Fibroblast of lung (primary cell): ENCODE measurements at places on chromosomes 16 and 17. TPM values are rescaled to one million over a fixed set of nuclear protein-coding genes. Genes with fewer than 3 reads are reported as not detected.

The GLP2R gene
- total RNA-seq = not detected in 2 replicates

The NPIPA8 gene
- total RNA-seq = not detected in 2 replicates

The MPP3 gene
- total RNA-seq = 4.4 and 6.9 TPM in 2 replicates

The SLC5A10 gene
- under 0.01 TPM in 1 of 2 replicates, not detected in the other for total RNA-seq

The LRRC75A gene
- total RNA-seq = 2.1 and 3.1 TPM in 2 replicates

The MYADML2 gene
- total RNA-seq = not detected in 2 replicates

The CYGB gene
- 12.4 and 19.5 TPM in 2 replicates for total RNA-seq

The TEKT5 gene
- total RNA-seq = 0.26 TPM in 1 of 2 replicates, not detected in the other

The SLC12A3 gene
- not detected in 2 replicates for total RNA-seq

DNA sequence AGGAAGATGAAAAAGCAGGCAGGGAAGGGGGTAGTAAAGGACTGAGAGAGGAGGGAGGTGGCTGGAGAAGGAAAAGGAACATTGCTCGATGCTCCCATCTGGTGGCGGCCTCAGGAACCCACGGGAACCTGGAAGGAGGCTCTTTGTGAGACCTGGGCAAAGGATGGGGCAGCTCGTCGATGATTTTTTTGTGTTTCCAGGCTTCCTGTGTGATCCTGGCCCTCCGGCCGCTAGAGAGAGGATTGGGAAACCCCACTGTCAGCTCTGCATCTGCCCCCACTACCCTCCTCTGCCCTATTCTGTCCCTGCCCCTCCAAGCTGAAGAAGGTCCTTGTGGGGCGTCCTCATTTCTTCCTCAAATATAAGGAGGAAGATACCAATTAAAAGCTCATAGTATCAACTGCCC is 6.6 kb downstream of the WFIKKN2 start:
- DNase-seq = peak; percentile 68
- H3K4me1 ChIP-seq = peaks cover 4% of the 10 kb centered on the region
- H3K27me3 ChIP-seq = no peaks in the 10 kb centered on the region
- H3K4me3 ChIP-seq = no peak overlapping the region
- H3K36me3 ChIP-seq = no peaks in the 10 kb centered on the region

GRCh38 chr17:80998748-80999535 is 7.3 kb downstream of the CHMP6 start:
- H3K27ac ChIP-seq = no peak overlapping the region
- H3K36me3 ChIP-seq = peaks cover 28% of the 10 kb centered on the region
- no peak for DNase-seq
- peaks cover 6% of the 10 kb centered on the region for H3K27me3 ChIP-seq
- peaks cover 3% of the 10 kb centered on the region for H3K4me1 ChIP-seq

GRCh38 chr16:7615565-7615964 is 282.9 kb downstream of the RBFOX1 start:
- H3K27me3 ChIP-seq = no peaks in the 10 kb centered on the region
- H3K27ac ChIP-seq = no peak overlapping the region
- H3K36me3 ChIP-seq = no peaks in the 10 kb centered on the region
- no peaks in the 10 kb centered on the region for H3K4me1 ChIP-seq

GRCh38 chr17:55677446-55677845 is 45.2 kb downstream of the TMEM100 start:
- H3K27me3 ChIP-seq = peaks cover 4% of the 10 kb centered on the region
- no peak overlapping the region for H3K27ac ChIP-seq

DNA sequence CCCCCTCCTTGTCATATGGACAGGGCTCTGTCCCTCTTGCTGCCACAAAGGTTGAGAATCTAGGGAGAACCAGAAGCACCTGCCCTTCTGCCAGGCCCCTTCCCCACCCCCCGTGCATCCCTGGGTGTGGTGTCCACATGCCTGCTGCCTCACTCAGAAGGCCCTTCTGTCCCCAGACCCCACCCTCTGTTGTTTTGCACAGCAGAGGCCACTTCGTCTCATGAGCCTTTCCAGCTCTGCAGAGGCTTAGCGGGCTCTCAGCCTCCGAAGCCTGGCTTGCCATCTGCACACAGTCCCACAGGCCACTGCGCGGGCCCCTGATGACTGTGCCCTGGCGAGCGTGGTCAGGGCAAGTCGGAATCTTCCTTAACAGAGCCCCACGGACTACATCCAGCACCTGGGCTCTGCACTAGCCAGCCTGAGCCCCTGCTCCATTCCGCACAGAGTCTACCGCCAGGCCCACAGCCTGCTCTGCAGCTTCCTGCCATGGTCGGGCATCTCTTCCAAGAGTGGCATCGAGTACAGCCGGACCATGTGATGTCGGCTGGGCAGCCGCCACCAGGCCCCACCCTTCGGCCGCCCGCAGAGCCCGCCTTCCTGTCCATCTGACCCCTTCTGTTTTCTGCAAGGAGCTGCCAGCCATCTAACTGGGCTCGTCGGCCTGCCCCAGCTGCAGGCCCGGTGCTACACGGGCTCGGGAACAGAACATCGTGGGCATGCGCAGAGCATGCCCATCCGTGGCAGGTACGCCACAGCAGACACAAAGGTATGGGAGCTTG is 10.8 kb downstream of the C16orf90 start:
- no peak for DNase-seq
- H3K36me3 ChIP-seq = peaks cover 24% of the 10 kb centered on the region
- no peak overlapping the region for H3K4me3 ChIP-seq

DNA sequence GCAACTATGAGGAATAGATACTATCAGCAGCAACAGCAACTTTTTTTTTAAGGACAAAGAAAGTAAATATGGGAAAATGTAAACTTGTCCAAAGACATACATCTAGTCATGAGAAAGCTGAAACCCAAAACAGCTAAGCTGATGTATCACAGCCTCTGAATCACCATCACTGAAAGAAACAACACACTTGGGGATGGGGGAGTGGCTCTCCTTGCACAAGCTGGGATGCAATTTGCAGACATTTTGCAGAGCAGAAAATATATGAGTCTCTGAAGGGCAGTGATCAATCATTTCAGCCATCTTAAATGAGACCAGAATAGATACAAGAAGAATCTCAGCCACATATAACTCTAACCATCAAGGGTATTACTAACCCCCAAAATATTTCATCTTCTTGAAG is 79.1 kb downstream of the GRIN2A start:
- no peak overlapping the region for H3K27ac ChIP-seq
- H3K27me3 ChIP-seq = no peaks in the 10 kb centered on the region
- no peaks in the 10 kb centered on the region for H3K36me3 ChIP-seq
- H3K4me3 ChIP-seq = no peak overlapping the region
- H3K4me1 ChIP-seq = peaks cover 2% of the 10 kb centered on the region
- DNase-seq = no peak

GRCh38 chr16:12344577-12345343 is 368.2 kb downstream of the SNX29 start:
- H3K4me3 ChIP-seq = no peak overlapping the region
- H3K36me3 ChIP-seq = no peaks in the 10 kb centered on the region
- no peak overlapping the region for H3K27ac ChIP-seq
- no peaks in the 10 kb centered on the region for H3K27me3 ChIP-seq
- peaks cover 4% of the 10 kb centered on the region for H3K4me1 ChIP-seq

DNA sequence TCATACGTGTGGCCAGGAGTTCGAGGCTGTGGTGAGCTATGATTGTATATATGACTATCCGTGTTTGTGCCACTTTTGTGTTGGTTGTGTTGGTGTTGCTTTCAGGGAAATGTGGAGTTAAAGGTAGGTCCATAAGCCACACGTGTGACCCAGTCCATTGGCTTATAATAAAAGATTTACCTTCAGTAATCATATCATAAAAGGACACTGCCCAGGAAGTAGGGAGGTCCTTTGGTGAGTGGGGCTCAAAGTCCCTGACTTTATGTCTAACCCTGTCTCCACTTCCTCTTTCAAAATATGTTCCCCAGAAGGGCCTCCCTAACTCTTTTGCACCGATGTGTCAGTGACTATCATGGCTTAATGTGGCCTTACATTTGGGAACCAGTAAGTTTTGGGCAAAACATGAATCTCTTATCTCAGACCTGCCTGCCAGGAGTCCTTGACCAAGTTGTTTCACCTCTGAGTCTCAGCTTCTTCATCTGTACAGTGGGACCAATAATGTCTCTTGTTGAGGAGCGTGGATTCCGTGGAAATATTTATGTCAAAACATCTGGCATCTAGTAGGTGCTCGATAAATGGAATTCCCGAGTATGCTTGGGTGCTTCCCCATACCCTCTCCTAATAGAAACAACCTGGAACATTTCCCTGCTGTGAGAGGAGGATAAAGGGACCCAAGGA is 4.8 kb downstream of the TNP2 start:
- no peak for DNase-seq
- no peaks in the 10 kb centered on the region for H3K27me3 ChIP-seq
- H3K4me1 ChIP-seq = no peaks in the 10 kb centered on the region
- no peaks in the 10 kb centered on the region for H3K36me3 ChIP-seq
- H3K4me3 ChIP-seq = no peak overlapping the region

GRCh38 chr17:14355556-14355955 is 54.7 kb downstream of the HS3ST3B1 start:
- peaks cover 9% of the 10 kb centered on the region for H3K4me1 ChIP-seq
- no peak for DNase-seq
- no peaks in the 10 kb centered on the region for H3K27me3 ChIP-seq

DNA sequence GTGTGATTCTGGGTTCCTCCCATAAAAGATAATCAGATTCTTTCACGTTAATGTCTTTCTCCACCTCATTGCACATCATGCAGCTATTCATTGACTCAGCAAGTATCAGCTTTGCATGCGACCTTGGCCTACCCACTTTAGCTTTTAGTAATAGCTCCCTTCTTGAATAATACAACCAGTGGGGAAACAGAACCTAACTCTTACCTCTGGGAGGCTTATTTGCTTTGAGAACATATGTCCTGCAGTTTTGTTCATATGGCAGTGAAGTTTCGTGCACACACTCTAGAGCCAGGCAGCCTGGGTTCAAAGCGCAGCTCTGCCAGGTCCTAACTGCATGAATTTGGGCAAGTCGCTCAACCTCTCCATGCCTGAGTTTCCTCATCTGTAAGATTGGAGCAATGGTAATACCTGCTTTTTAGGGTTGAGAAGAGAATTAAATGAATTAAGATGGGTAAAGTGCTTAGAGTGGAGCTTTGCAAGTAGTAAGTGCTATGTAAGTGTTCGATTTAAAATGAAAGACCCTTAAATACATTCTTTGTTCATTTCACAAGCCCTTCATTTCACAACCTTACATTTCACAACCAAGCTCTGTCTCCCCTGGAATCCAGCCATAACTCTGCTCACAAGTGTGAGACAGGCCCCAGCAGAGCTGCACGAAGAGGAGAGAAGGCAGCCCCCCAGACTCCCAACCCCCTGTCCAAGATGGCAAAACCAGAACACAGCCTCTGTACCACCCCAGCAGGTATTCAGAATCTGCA is 29.3 kb downstream of the MAPT start:
- H3K4me1 ChIP-seq = no peaks in the 10 kb centered on the region
- no peak overlapping the region for H3K4me3 ChIP-seq
- no peaks in the 10 kb centered on the region for H3K27me3 ChIP-seq
- H3K27ac ChIP-seq = no peak overlapping the region
- H3K36me3 ChIP-seq = no peaks in the 10 kb centered on the region

GRCh38 chr16:28098959-28099945 is 35.7 kb upstream of the GSG1L start:
- no peak overlapping the region for H3K4me3 ChIP-seq
- no peaks in the 10 kb centered on the region for H3K4me1 ChIP-seq
- H3K27me3 ChIP-seq = no peaks in the 10 kb centered on the region
- peaks cover 32% of the 10 kb centered on the region for H3K36me3 ChIP-seq

GRCh38 chr17:59858932-59859331 is 33.8 kb downstream of the TUBD1 start:
- no peaks in the 10 kb centered on the region for H3K36me3 ChIP-seq
- no peak overlapping the region for H3K27ac ChIP-seq
- H3K4me1 ChIP-seq = no peaks in the 10 kb centered on the region
- no peaks in the 10 kb centered on the region for H3K27me3 ChIP-seq

DNA sequence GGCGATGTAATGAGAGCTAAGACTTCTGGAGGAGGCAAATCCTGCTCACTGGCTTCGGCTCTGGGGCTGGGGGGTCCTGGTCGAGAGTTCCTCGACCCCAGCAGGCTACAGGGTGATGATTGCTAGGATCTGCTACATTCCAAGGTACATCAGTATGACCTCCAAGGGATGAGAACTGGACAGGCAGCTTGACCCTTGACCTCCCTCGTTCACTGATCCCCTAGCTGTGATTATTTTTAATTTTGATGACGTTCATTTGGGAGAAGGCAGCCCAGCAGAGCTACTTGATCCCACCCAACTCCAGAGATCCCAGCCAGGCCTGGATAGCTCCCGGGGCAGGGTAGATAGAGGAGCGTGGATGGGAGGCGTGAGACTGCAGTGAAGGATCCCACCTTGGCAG is 242.3 kb downstream of the MAF start:
- no peak for DNase-seq
- H3K27me3 ChIP-seq = no peaks in the 10 kb centered on the region
- H3K36me3 ChIP-seq = no peaks in the 10 kb centered on the region
- H3K4me3 ChIP-seq = no peak overlapping the region
- H3K4me1 ChIP-seq = no peaks in the 10 kb centered on the region

- peaks cover 6% of the 10 kb centered on the region for H3K4me1 ChIP-seq
- peak overlapping the region; percentile 6 for H3K4me3 ChIP-seq
- H3K27me3 ChIP-seq = no peaks in the 10 kb centered on the region
- DNase-seq = peak; percentile 95
Observed at GRCh38 chr16:64864232-64864809, 257.5 kb downstream of the CDH11 start.

- peaks cover 3% of the 10 kb centered on the region for H3K4me1 ChIP-seq
- no peak overlapping the region for H3K4me3 ChIP-seq
- no peak overlapping the region for H3K27ac ChIP-seq
- DNase-seq = peak; percentile 49
Observed at GRCh38 chr16:68229431-68230175, 6.3 kb downstream of the ESRP2 start.

- no peaks in the 10 kb centered on the region for H3K4me1 ChIP-seq
- H3K27ac ChIP-seq = no peak overlapping the region
- H3K27me3 ChIP-seq = no peaks in the 10 kb centered on the region
- no peaks in the 10 kb centered on the region for H3K36me3 ChIP-seq
Observed at GRCh38 chr16:51035110-51035498, 116.0 kb downstream of the SALL1 start.

DNA sequence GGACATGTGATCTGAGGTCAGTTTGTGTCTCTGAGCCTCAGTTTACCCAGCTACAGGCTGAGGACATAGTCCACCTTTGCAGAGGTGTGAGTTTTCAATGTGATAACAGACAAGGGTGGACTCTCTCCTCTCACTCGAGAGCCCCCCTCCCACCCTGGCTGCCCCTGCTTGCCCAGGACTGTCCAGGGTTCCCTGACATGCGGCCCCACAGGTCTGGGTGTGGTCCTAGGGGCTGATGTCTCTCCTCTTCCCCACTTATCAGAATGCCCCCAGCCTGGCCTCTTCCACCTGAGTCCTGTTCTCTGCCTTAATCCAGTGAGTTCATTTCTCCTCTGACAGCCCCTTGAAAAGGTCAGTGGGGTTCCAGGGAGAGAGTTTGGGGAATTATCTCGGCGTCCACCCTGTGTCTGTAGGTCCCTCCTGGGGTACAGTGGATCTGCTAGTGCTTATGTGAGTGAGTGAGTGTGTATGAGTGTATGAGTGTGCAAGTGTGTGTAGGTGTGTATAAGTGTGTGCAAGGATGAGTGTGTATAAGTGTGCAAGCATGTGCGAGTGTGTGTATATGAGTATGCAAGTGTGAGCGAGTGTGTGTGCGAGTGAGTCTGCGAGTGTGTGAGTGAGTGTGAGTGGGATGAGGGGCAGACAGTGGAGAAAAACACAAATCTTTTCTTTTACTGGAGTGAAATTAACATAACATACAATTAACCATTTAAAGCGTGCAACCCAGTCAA is 175.0 kb downstream of the IRF8 start:
- no peak overlapping the region for H3K27ac ChIP-seq
- H3K4me1 ChIP-seq = peaks cover 3% of the 10 kb centered on the region
- no peaks in the 10 kb centered on the region for H3K36me3 ChIP-seq

- DNase-seq = no peak
- no peak overlapping the region for H3K27ac ChIP-seq
- peaks cover 4% of the 10 kb centered on the region for H3K4me1 ChIP-seq
- H3K36me3 ChIP-seq = peaks cover 6% of the 10 kb centered on the region
- H3K27me3 ChIP-seq = no peaks in the 10 kb centered on the region
Observed at GRCh38 chr17:82722341-82723013, 6.0 kb downstream of the FN3KRP start.
